OCI-M1 (cell line): ENCODE measurements at places on chromosomes 5 and 9.

DNA sequence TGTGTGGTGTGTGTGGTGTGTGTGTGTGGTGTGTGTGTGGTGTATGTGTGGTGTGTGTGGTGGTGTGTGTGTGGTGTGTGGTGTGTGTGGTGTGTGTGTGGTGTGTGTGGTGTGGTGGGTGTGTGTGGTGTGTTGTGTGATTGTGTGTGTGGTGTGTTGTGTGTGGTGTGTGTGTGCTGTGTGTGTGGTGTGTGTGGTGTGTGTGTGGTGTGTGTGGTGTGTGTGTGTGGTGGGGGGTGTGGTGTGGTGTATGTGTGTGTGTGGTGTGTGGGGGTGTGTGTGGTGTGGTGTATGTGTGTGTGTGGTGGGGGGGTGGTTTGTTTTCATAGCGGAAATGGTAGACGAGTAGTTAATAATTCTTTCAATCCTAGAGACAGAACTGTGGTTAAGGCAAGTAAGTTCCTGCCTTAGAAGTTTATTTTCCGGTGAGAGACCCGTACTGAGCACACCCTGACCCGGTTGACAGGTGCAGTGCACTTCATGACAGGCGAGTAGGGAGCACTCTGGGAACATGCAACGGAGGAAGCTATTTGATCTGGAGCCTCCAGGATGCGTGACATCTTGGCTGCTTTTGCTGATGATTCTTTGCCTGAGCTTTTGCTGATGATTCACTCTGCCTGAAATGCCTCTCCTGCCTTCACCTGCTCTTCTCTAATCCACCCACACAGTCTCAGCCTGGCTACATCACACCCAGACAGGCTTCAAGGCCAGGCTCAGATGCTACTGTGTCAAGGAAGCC is 21.7 kb upstream of the FAT2 start:
- no peak for DNase-seq

DNA sequence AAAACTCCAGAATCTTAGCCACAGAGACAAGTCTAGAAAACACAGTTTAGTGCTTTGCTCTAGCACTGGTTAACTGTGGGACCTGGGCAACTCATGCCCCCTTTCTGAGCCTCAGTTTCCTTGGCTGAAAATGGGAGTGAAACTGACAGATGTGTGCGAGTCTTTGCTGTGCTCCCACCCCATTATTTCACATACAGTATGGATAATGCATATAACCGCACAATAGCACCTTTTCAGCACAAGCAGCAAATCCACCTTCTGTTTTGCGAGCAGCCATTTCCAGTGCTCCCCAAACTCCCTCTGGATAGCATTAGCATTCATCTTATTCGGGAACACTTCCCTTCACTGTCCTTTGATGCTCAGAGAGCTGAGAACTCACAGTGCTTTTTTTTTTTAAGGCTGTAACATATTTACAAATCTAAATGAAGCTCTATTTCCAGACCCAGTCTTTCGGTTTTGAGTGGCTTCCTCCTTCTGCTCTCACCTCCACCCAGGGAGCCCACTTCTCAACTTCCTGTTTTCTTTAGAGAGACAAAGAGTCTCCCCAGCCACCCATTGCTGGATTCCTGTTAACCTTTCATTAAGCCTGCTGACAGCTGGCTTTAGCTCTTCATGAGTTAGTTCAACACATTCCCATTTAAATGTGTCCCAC is 49.2 kb downstream of the TIMD4 start:
- DNase-seq = peak; percentile 36

DNA sequence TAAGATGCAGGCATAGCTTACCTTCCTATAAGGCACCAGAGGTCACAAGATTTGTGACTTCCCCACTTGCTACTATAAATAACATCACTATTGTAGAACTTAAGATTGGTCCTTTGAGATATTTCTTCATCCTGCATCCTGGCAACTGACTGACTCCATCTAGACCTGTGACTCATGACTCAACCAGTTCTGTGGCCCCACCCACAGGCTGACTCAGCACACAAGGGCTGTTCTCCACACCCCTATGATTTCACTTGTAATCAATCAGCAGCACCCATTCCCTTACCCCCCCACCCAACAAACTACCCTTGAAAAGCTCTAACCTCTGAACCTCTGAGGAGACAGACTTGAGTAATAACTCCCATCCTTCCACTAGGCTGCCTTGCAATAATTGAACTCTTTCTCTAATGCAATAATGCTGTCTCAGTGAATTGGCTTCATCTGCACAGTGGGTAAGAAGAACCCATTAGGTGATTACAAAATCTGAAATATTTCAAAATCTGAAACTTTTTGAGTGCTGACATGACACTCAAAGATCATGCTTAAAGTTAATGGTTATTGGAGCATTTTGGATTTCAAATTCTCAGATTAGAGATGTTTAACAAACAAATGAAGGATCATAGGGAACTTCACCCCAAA is 296.7 kb downstream of the ARL15 start:
- peak; percentile 79 for DNase-seq

GRCh38 chr9:85443190-85443598 is 298.6 kb downstream of the AGTPBP1 start:
- no peak for DNase-seq

- no peak for DNase-seq
These were observed 4.0 kb downstream of the TOR4A start for GRCh38 chr9:137281345-137282116.

- DNase-seq = peak; percentile 85
These were observed 81.9 kb upstream of the FREM1 start for GRCh38 chr9:14992081-14992480.

DNA sequence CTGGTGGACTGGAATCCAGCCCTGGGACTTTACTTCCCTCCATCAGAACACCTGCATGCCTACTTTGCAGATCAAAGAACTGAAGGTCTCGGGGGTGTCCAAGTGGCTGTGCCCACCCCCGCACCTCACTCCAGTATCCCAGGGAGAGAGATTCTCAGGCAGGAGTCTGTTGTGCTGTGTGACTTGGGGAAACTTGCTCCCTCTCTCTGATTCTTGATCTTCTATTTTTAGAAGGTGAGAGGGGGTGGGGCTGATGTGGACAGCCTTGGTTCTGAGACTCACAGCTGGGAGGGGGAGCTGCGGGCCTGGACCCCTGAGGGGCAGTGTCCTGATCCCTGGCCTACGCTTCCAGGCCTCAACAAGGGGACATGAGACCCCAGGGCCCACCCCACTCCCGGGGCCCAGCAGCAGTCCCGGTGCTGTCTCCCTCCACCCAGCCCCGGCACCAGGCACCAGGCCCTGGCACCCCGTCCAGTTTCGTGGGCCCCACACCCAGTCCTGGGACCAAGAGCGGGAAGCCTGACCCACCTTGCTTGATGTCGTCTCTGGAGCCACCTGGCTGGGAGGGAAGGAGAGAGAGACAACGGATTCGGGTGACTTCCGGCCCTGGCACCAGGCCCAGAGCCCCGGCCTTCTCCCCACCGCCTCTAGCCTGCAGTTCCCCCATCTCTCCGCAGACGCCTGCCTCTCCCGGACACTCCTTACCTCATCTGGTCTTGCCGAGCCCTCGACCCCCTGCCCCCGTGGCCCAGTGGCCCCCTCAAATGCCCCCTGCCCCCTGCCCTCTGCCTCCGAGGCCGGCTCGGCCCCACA is 74.0 kb upstream of the SPTLC1 start:
- DNase-seq = no peak

DNA sequence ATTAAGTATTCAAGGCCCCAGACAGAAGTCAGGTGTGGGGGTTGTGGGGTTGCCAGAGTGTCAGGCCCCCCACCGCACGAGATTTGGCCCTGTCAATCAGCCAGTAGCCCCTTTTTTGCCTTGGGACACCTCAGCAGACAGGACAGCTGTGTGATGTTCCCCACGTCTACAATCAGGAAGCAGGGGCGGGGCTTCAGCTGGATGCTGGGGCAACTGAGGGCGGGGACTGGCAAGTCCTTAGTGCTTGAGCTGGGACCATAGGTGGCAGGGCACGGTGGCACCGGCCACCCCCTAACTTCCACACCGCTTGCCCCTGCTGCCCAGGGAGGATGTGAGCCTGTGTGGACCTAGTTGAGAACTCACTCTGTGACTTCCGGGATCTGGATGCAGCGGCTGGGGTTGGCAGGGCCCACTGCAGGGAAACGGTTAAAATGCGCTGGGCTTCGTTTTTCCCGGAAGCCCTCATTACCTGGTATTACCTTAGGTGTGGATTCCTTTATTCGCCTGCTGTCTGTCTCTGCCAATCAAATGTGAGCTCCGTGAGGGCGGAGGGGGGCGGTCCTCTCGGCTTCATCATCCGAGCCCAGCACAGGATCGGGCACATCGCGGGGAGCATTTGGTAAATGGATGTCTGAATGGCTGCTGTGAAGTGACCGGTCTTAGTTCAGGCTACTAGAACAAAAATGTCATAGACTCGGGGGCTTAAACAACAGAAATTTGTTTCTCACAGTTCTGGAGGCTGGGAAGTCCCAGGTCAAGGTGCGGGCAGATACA is 7.5 kb upstream of the GTF3C5 start:
- no peak for DNase-seq

DNA sequence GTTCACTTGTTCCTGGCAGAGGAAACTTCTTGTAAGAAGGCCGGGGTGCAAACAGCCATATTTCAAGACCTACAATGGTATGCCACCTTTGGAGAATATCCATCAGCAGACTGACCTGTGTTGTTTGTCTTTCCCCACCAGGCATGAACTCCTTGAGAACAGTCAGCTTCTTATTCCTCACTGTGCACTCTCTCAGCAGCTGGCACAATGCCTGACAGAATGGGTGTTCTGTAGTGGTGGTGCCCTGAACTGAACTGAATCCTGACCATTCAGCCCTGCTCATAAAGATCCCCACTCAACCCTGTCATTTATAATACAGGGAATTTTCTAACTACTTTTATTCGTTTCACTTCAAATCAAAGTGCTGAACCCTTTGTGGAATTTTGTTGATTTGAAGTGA is 206.9 kb downstream of the COX7C start:
- DNase-seq = no peak

DNA sequence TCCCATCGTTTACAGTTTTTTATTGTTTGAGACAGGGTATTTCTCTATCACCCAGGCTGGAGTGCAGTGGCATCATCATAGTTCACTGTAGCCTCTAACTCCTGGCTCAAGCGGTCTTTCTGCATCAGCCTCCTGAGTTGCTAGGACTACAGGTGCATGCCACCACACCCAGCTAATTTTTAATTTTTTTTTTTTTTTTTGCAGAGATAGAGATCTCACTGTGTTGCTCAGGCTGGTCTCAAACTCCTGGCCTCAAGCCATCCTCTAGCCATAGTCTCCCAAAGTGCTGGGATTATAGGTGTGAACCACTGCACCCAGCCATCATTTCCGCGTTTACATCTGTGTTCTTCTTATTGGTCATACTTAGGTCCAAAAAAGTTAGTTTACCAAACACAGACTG is 53.6 kb downstream of the FSD1L start:
- no peak for DNase-seq

GRCh38 chr5:16855485-16855884 is 80.6 kb downstream of the MYO10 start:
- DNase-seq = no peak

DNA sequence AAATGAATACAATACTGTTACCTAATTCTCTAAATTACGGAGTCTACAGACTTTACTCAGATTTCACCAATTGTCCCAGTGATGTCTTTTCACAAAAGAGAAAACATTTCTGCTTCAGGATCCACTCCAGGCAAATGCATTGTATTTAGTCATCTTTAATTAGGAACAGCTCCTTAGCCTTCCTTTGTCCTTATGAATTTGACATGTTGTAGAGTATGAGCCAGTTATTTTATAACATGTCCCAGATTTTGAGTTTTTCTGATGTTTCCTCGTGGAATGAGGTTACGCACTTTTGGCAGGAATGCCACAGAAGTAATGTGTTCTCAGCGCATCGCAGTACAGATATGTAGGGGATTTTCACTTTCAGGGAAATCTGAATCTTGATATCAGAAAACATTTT is 10.5 kb downstream of the HABP4 start:
- DNase-seq = no peak

DNA sequence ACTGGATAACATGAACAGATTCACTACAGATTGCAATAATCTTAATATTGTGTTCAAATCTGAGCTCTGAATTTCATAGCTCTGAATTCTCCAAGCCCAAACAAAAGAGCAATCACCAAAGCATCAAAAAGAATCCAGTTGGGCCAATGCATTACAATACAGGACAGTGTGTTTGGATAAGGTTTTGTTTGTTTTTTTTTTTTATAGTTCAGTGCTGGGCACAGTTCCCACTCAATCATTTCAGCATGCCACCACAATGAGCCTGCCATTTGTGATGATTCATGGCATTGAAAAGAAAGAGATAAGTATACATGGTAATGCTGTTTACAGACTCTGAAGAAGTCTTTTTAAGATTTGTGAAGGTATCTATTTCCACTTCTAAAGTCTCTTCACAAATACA is 1.7 kb upstream of the HTR1A start:
- no peak for DNase-seq

DNA sequence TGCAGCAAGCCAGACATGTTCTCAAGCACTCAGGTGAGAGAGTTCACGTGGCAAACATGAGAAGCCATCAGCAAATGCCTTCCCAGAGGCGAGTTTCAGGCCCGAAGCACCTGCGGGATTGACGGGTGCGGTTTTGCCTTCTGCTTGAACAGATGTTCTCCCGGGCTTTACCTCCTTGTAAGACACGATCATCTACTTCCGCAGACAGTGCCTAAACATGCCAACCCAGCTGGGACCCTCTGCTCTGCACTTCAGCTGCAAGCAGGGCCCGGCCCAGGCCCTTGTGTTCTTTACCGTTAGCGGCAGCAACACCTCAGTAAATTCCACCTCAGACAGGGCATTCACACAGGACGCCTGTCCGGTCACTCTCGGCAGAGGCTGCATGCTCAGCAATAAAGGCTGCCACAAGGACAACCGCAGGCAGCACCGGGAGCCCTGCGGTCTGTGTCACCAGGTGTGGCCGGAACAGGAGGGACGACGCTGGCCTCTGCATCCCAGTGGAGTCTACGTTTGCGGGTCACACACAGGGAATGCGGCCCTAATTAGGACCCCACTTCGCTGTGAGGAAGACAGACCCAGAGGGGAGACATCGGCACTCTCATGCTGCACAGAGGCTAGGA is 139.6 kb downstream of the ROR2 start:
- DNase-seq = no peak

DNA sequence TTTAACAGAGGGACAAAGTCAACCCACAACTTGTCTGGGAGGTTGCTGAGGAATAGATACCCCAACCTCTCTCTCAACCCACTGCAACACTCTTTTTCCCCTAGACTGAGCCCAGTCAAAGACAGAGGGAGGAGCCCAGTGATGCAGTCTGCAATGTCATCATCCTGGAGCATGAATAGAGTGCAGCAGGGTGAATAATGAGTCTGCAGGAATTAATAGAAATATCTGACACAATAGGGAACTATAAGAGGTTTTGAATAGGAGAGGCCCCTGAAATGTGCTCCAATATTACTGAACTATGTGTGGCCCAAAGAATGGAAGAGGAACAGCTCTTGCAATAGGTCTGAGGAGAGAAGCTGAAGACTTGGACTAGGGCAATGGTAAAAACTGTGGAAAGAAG is 59.1 kb downstream of the PDCD1LG2 start:
- DNase-seq = peak; percentile 96

DNA sequence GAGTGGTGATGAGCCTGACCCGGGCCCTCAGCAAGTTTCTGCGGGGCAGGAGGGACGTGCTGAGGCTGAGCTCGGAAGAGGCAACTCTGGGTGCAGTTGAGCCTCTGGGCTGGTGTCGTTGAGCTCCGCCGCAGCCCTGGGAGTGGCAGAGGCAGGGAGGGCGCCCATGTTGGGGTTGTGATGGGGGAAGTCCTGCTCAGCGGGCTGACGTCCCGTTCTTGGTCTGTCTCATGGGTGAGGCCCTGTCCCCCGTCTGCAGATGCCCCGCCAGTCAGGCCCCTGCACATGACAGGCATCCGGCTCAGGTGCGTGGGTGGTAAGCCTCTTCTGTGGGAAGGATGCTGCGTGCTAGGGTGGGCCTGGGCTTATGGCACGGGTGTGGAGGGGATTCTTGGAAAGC is 64.3 kb downstream of the RXRA start:
- DNase-seq = no peak

- peak; percentile 60 for DNase-seq
These were observed 47.7 kb downstream of the SIL1 start for GRCh38 chr5:139150367-139150999.
